MG63 (cell line): ENCODE measurements at places on chromosomes 13 and 19. TPM values are rescaled to one million over a fixed set of nuclear protein-coding genes. Genes with fewer than 3 reads are reported as not detected.

Gene MAB21L1
- total RNA-seq: 0.36 TPM in 1 of 2 replicates, not detected in the other

Gene KCNJ14
- 0.22 and 0.43 TPM in 2 replicates for total RNA-seq

Gene ELSPBP1
- total RNA-seq: not detected in 2 replicates

GRCh38 chr19:46073268-46073922 lies 32.6 kb upstream of the IGFL4 start:
- DNase-seq: no peak

GRCh38 chr13:42699912-42700311 lies 81.5 kb upstream of the FAM216B start:
- DNase-seq: no peak

GRCh38 chr13:26626271-26626670 lies 68.8 kb downstream of the WASF3 start:
- no peak for DNase-seq

DNA sequence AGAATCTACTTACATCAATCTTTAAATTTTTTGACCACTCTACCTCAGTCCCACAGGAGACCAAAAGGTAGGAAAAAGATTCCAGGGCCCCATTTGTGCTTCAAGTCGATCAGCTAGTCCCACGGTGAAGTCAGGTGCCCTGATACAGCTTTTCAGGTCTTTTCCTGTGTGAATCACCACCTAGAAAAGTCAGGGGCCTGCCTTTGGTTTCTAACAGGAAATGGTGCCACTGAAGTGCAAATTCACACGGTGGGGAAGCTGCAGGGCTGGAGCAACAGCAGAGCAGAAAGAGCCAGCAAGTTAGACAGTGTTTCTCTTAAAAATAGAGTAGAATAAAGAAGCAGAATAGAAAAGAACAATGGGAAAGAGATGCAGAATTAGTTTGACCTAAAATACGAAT lies 107.5 kb downstream of the KLF12 start:
- no peak for DNase-seq

DNA sequence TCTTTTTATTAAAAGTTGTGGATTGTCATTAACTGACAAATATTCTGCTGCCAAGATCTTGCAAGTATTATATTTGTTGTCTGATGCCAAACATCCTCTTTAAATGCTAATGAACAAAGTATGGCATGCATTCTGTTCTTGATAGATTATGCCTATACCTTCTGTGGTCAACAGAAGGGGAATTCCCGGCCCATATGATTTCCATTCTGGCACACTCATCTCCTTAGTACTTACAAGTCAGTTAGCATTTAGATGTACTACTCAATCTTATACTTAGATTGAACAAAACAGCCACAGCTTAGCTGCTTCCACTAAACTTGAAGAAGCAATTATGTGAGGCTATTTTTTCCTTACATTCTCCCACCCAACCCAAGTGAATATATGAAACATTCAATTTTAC lies 246.1 kb upstream of the DACH1 start:
- DNase-seq: no peak
